ENCODE measurements at places on chromosomes 2 and 18.

- peak; percentile 26 for DNase-seq
Observed at GRCh38 chr18:55320424-55321264, 267.3 kb downstream of the TCF4 start.

DNA sequence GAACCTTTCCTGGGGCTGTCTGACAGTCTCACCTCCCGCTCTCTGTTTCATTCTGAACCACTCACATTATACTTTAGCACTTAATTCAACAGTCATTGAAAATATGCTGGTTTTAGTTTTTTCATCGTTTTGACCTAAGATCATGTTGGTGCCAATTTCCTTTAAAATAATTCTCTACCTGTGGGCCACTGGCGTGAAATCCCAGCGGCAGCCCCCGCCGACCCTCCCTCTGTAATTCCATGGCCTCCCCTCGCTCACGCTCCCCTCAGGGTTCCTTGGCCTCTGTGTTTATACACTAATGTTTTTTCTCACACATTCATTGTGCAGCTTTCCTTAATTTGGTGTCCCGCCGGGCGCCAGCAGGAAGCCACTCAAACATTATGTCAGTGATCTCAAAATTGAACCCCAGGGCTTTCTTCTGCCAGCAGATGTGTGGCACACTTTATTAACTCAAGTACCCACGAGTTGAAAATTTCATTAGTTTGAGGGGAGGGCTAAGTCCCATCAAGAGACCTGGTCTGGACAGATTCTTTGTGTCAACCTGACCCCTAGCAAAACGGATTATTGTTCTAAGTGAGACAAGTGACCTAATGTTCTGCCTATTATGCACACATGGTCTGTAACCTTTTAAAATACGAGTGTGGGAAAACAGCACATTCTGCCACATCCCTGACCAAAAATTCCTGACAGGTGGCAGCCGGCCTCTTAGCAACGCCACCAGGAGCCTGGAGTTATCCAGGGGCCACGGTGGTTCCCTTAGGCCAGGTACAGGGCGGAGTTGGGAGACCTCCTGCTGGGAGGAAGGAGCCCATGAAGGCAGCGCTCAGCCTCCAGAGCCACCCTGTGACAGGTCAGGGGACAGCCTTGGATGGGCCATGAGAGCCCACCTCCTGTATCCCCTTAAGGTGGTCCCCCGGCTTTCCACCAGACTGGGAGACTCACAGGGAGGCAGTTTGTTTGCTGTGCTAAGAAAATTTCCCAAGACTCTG, 53.1 kb downstream of the APOB start:
- no peak for DNase-seq

- DNase-seq, result no peak
Observed at GRCh38 chr2:63440612-63441011, 147.7 kb downstream of the WDPCP start.

DNA sequence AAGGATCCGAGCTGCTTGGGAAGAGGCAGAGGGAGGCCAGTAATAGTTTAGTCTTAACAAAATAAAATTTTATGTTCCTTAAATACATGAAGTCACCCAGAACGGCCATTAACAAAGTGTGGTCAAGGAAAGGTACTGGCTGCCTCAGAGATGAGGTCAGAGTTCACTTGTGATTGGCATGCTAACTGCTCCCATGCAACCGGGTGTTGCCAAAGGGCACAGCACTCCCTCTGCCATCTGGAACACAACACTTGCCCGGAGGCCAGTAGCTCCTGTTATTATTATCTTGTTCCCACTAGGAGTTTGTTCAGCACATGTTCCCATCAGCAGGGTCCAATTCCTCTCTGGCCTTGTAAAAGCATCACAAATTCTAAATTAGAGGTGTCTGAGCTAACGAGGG, 207.0 kb downstream of the CYP26B1 start:
- DNase-seq, result no peak

GRCh38 chr2:109447251-109447661, 166.5 kb downstream of the SEPTIN10 start:
- DNase-seq, result no peak

GRCh38 chr2:112582314-112582746, 2.1 kb upstream of the CHCHD5 start:
- peak; percentile 88 for DNase-seq

- no peak for DNase-seq
Observed at GRCh38 chr2:127514485-127514884, 11.8 kb downstream of the IWS1 start.

GRCh38 chr2:189552991-189553404, 27.6 kb downstream of the SLC40A1 start:
- no peak for DNase-seq

Measured in hematopoietic multipotent progenitor cell treated with erythropoietin and hydrocortisone succinate and interleukin-3 and kit ligand, for 4 days (in vitro differentiated cells).